ENCODE measurements at places on chromosomes 2 and 18.

DNA sequence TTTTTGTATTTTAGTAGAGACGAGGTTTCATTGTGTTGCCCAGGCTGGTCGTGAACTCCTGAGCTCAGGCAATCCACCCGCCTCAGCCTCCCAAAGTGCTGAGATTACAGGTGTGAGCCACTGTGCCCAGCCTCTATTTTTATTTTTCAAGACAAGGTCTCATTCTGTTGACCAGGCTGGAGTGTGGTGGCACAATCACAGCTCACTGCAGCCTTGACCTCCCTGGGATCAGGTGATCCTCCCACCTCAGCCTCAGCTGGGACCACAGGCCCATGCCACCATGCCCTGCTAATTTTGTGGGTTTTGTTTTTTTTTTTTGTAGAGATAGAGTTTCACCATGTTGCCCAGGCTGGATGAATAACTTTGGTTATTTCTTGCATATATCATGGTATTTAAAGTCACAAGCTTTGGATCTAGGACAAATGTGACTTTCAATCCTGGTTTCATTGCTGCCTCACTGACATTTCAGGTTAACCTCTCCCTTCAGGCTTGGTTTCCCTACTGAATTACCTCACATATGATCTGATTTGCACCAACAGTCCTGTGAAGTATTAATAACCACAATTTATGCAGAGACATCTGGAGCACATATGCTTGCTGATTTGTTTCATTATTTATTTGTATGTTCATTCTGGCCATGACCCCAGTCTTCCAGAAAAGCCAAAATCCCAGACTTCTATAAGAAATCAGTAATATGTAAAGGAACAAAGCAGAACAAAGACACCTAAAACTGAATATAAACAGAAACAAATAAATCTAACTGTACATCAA lies 17.5 kb upstream of the RAB31 start:
- DNase-seq = no peak

- DNase-seq = no peak
Measured at GRCh38 chr2:211396815-211397214, 840.4 kb downstream of the CPS1 start.

DNA sequence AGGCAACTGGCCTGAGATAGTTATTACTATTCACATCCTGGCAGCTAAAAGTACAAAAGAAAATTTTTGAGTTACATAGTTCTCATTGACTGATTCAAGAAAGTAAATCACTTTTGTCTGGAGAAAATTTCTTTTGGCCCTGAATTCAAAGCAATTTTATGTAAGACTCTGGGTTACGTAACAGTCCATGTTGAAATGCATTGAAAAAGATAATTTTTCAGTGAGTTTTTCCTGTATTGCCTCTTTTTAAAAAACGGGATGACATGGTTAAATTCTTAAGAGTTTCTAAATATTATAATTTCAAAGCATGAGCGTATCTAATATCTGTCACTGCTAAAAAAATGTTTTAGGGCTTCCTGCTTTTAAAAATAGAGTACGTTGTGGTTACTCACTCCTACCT lies 72.7 kb downstream of the ANKRD12 start:
- no peak for DNase-seq

GRCh38 chr2:167264380-167264779 lies 376.1 kb downstream of the XIRP2 start:
- DNase-seq = no peak

DNA sequence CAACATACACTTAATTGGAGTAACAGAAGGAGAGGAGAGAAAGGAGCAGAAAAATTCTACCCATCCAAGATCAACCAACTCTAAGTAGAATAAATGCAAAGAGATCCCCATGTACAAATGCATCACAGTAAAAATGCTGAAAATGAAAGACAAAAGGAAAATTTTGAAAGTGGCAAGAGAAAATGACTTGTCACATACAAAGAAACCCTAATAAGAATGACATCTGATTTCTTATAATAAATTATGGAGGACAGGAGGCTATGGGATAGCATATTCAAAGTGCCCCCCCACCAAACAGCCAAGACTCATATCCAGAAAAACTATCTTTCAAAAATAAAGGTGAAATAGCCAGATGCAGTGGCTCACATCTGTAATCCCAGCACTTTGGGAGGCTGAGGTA lies 22.2 kb upstream of the INPP4A start:
- DNase-seq = no peak

DNA sequence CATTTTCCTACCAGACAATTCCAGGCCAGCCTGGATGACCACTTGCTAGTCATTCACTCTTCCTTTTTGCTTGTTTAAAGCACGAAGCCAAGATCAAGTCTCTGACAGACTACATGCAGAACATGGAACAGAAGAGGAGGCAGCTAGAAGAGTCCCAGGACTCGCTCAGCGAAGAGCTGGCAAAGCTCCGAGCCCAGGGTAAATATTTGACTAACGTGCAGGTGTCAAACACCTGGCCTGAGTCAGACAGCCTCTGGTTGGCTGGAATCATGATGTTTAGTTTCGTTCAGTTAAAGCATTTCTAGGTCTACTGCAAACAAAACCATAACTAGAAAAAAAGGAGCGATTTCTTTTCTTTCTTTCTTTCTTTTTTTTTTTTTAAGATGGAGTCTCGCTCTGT lies 44.2 kb upstream of the LYPD6B start:
- no peak for DNase-seq

DNA sequence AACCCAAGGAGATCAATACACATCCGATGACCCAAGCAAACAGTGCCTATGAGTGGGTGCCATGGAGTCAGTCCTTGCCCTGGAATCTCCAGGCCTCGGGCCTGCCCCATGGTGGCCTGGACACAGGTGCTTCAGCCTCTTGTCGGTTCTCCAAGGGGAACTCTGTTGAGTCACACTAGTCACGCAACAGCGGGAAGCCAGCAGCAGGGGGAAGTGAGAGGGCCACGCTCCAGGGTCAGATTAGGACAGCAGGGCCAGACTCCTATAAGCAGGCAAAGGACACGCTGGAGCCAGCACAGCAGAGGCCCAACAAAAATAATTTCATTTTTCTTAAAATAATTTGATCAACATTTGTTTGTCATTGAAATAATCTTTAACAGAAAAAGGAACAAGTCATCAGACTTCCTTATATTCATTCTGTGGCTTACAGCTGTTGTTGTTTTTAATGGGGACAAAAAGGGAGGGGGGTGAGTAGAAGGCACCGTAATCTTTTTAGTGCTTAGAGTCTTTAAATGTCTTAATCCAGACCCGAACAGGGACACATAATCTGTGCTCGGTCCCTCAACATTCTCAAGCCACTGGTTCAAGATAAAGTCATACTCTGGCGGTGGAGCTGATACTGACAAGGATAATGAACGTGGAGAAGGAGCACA lies 16.4 kb upstream of the ARMC9 start:
- DNase-seq = no peak

DNA sequence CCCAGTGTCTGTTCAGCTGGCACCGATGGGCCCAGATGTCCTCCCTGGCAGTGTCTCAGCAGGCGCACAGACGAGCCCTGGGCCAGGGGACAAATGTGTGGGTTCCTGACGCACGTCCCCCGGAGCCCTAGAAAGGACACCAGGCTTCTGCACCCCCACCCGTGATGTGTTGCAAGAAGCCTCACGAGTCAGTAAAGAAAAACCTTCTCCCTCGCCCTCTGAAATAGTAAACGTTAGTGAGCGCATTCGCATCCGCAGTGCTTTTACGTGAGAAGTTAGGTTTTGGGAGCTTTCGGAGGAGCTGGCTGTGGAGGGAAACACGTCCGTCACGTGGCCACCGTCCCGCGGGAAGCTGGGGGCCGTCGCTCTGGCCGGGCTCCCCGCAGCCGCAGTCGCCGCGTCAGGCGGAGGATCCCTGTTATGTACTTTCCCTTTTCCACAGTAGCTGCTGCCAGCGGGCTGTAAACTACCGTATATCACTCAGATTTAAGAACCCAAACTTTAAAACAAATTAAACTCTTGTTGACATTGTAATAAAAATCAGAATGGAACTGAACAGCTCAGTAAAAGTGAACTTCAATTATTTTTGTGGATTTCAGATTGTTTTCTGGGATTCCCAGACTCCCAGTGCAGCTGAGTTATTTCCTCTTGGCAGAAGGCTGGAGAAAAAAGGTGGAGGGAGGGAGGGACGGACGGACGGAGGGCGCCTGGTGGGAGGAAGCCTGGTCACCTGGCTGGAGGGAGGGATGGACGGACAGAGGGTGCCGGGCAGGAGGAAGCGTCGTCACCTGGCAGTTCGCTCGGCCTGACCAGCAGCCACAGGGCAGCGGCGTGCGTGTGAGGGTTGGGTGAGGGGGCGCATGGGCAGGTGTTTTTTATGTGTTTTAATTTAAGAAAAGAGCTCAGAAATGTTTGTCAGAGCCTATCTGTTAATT lies 112.1 kb downstream of the NFATC1 start:
- no peak for DNase-seq

DNA sequence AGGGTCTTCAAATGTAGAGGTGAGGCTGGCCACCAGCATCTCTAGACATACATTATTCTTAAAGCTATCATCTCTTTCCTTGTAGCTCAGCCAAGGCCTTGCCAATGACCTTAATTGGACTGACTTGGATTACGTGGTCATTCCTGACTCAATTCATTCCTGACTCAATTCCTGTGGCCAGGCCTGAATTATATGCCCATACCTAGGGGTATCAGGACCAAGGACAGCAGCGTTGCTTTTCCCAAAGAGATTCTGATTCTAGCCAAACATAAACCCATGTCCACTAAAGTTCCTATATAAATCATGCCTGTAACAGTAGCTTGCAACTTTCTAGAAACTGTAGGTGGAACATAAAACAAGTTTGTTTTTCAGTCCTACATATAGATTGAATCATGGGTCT lies 231.7 kb downstream of the ARL6IP6 start:
- DNase-seq = no peak

- no peak for DNase-seq
Measured at GRCh38 chr2:51813247-51813646, 781.3 kb upstream of the NRXN1 start.

GRCh38 chr2:58709687-58710354 lies 468.7 kb upstream of the FANCL start:
- no peak for DNase-seq

GRCh38 chr18:1075322-1075721 lies 170.7 kb downstream of the ADCYAP1 start:
- DNase-seq = no peak

Measured in GM12892 (cell line).